Chondrocyte (in vitro differentiated cells): ENCODE measurements at places on chromosomes 12 and 14.
A peak's percentile ranks its signal among the peaks of the same experiment; 100 is the strongest.

GRCh38 chr14:57371013-57371412 lies 19.4 kb upstream of the NAA30 start:
- H3K36me3 ChIP-seq: peaks cover 1% of the 10 kb centered on the region
- H3K4me1 ChIP-seq: no peaks in the 10 kb centered on the region
- DNase-seq: no peak
- H3K27me3 ChIP-seq: peaks cover 16% of the 10 kb centered on the region

GRCh38 chr12:74614426-74614825 lies 76.8 kb downstream of the ATXN7L3B start:
- no peaks in the 10 kb centered on the region for H3K4me1 ChIP-seq
- DNase-seq: no peak
- H3K27ac ChIP-seq: no peak overlapping the region
- H3K36me3 ChIP-seq: no peaks in the 10 kb centered on the region

DNA sequence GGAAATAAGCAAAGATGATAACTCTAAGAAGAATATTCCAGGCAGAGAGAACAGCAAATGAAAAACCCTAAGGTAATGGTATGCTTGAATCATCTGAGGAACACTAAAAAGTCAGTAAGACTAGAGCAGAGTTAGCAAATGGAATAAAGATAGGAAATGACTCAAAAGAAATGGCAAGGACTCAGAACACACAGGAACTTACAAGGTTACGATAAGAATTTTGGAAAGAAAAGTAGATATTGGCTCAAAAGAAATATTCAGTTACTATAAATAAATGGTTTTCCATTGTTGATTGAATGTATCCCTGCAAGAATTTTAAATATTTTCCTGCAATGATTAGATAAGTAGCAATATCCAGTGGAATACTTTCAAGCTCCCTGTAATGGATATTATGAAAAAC lies 705.8 kb downstream of the C12orf50 start:
- H3K27ac ChIP-seq: no peak overlapping the region
- H3K4me1 ChIP-seq: peaks cover 10% of the 10 kb centered on the region
- no peaks in the 10 kb centered on the region for H3K27me3 ChIP-seq
- H3K36me3 ChIP-seq: no peaks in the 10 kb centered on the region
- no peak for DNase-seq

GRCh38 chr12:123367511-123367910 lies 2.9 kb upstream of the SBNO1 start:
- H3K4me1 ChIP-seq: peaks cover 17% of the 10 kb centered on the region
- no peak overlapping the region for H3K4me3 ChIP-seq
- H3K27me3 ChIP-seq: no peaks in the 10 kb centered on the region
- H3K27ac ChIP-seq: no peak overlapping the region
- no peaks in the 10 kb centered on the region for H3K36me3 ChIP-seq

DNA sequence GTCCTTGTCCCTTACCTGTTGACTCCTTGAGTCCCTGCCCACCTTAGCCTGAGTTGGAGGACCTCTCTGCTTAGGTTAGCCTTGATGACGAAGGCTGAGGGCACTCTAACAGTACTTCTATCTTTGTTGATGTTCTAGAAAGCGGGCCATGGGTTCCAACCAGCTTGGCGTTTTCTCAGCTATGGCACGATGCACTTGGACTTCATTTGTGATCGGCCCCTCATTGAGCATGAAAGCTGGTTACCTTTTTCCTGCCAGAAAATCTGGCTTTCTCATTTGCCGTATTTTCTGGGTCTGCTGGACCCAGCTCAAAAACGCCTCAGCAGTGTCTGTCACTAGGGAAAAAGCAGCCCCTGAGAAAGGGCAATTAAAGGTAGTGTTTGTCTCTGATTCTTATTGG lies 290.8 kb downstream of the EMP1 start:
- H3K27me3 ChIP-seq: peaks cover 10% of the 10 kb centered on the region
- H3K4me3 ChIP-seq: no peak overlapping the region
- no peaks in the 10 kb centered on the region for H3K36me3 ChIP-seq
- no peaks in the 10 kb centered on the region for H3K4me1 ChIP-seq

DNA sequence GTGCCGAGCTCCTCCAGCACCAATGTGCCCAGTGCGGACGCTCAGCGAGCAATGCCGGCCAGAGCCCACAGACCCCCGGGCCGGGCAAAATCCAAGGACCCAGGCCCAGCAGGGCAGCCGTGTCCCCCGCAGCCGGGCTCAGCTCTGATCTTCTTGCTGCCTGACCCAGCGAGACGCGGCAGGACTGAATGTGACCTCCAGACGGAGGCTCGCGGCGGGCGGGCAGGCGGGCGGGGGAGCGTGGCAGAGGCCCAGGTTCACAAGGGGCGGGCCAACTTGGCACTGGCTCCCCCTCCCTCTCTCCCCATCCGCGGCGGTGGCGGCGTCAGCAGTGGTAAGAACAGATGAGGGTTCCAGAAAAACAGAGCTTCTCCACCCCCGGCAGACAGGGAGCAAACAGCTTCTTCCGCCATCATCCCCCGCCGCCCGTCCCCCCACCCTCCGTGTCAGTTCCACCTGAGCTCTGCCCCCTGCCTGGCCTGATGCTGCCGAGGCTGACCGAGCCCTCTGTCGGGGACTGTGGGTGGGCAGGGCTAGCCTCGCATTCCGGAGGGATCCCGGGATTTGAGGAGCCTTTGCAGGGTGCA lies 94.3 kb downstream of the RFLNA start:
- peak overlapping the region; percentile 98 for H3K4me3 ChIP-seq
- no peaks in the 10 kb centered on the region for H3K27me3 ChIP-seq
- peaks cover 7% of the 10 kb centered on the region for H3K36me3 ChIP-seq
- peaks cover 75% of the 10 kb centered on the region for H3K4me1 ChIP-seq
- DNase-seq: no peak

DNA sequence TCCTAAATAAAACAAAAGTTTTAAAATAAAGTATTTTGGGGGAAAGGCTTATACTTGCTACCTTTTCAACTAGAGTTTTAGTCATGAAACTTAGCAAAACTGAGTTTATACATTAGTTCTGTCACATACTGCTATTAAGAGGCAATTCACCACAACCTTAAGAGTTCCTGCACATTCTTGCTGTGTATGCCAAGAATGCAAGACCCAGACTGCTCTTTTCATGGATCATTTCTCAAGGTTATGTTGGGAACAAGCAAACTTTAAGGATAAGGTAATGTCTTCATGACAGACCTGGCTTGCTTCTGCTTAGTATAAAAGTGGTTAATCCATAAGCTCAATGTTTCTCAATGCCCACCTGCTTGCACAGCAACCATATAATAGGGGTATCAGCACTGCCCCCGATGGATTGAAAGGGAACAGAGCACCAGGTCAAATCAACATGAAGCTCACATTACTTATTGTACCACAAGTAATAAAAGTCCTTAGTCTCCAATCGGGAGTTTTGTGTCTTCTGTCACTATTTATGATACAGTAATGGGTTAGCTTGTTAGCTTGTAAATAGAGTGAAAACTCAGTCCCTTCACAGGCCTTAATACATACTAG lies 67.6 kb downstream of the KIF21A start:
- H3K36me3 ChIP-seq: no peaks in the 10 kb centered on the region
- no peak overlapping the region for H3K27ac ChIP-seq
- no peak overlapping the region for H3K4me3 ChIP-seq
- no peaks in the 10 kb centered on the region for H3K27me3 ChIP-seq

- no peaks in the 10 kb centered on the region for H3K27me3 ChIP-seq
- DNase-seq: no peak
- no peaks in the 10 kb centered on the region for H3K36me3 ChIP-seq
- H3K27ac ChIP-seq: no peak overlapping the region
- no peak overlapping the region for H3K4me3 ChIP-seq
Measured at GRCh38 chr12:81167694-81168093, 89.8 kb downstream of the ACSS3 start.
